NCI-H345 (cell line): ENCODE measurements at places on chromosomes 11 and 22.

- DNase-seq, result no peak
Observed at GRCh38 chr11:130150790-130151189, 8.8 kb upstream of the ST14 start.

GRCh38 chr11:64084951-64085710, 49.4 kb downstream of the FLRT1 start:
- DNase-seq, result no peak

- no peak for DNase-seq
Observed at GRCh38 chr11:124646148-124646547, 23.5 kb downstream of the TBRG1 start.

DNA sequence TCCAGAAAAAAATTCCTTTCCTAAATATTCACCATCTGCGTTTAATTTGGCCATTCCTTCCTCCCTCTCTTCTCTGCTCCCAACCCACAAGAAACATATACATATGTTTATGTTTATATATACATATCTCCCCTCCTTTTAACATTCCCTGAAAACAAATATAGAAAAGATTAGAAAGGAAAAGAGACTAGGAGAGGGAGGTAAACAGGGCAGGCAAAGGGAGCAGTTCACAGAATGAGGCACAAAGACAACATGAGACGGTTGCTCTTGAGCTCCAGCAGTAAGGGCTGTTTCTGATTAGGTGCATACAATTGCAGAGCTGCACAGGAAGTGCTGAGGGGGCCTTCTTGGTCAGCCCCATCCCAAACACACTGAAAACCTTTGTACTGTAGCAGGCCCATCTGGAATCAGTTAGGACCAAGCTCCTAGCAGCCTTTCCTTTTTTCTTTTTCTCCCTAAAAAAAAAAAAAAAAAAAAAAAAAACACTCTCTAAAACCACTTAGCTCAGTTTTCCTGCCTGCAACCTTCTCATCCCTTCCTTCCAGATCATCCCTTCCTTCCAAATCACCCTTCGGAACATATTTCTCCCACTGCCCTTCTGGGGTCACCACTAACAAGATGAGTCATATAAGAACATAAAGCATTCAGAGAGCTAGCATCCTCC, 57.0 kb downstream of the RBFOX2 start:
- DNase-seq, result peak; percentile 4

DNA sequence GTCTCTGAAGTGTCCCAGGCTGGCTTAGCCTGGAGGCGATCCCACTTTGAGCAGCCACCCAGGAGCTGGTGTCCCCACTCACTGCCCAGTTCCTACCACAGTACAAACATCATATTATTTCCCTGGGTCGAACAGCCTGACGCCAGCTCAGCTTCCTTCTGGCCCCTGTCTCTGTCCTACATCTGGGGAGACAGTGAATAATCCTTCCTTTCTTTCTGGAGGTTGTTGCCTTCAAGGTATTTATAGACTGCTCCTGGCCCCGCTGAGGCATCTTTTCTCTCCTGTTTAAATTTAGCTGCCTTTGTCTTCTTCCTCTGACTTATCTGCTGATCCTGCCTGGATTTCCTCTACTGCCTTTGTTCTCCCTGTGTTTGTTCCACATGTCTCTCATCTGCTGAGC, 56.8 kb upstream of the LRRC55 start:
- no peak for DNase-seq

- no peak for DNase-seq
Observed at GRCh38 chr22:27283714-27284113, 517.8 kb downstream of the MN1 start.

- no peak for DNase-seq
Observed at GRCh38 chr11:34627197-34627596, 6.3 kb downstream of the EHF start.

DNA sequence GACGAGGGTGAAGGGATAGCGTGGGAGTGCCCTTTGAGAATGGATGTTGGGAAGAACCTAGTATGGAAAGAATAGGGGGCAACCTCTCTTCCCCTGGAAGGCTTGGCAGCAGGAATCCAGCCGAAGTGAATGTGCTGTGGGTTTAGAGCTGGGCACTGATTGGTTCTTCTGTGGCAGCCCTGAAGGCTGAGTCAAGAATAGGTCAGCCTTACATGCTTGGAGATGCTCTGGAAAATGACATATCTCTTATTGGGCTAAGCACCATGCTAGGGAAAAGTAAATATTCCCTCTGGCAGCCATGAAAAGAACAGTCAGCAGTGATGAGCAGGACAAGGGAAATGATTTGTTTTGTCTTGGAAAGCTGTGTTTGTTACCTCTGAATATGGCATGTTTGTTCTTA, 149.5 kb downstream of the COMMD9 start:
- no peak for DNase-seq

DNA sequence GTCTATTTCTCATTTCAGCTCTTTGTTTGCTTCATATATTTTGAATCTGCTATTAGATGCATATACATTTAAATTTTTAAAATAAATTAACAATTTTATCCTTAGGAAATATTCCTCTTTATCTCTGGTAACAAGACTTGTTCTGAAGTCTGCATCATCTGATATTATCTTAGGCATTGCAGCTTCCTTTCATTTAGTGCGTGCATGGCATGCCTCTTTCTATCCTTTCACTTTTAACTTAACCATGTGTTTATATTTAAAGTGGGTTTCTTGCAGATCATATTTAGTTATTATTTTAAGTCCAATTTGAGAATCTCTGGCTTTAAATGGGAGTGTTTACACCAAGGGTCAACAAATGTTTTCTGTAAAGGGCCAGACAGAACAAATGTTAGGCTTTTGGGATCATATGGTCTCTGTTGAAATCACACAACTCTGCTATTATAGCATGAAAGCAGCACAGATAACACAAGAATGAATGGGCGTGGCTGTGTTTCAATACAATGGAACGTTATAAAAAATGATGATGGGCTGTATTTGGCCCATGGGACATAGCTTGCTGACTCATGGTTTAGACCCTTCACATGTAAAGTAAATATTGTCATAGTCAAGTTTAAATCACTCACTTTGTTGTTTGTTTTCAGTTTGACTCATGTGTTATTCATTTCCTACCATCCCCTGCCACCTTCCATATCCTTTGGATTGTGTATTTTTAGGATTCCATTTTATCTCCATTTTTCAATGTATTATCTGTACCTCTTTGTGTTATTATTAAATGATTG, 83.9 kb upstream of the SNX19 start:
- DNase-seq, result no peak

GRCh38 chr22:49512487-49513165, 315.0 kb downstream of the BRD1 start:
- no peak for DNase-seq

- DNase-seq, result no peak
Observed at GRCh38 chr11:73159297-73159696, 17.2 kb upstream of the FCHSD2 start.

DNA sequence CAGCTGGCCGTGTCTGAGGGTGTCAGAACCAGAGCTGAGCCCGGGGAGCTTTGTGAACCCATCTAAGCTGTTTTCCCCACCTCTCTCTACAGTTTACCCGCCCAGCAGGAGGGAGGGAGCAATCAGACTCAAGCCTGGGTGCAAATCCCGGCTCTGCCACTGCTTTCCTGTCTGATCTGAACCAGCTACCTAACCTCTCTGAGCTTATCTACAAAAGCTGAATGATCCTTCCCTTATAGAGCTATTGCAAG, 252 bp downstream of the APOL2 start:
- peak; percentile 42 for DNase-seq

DNA sequence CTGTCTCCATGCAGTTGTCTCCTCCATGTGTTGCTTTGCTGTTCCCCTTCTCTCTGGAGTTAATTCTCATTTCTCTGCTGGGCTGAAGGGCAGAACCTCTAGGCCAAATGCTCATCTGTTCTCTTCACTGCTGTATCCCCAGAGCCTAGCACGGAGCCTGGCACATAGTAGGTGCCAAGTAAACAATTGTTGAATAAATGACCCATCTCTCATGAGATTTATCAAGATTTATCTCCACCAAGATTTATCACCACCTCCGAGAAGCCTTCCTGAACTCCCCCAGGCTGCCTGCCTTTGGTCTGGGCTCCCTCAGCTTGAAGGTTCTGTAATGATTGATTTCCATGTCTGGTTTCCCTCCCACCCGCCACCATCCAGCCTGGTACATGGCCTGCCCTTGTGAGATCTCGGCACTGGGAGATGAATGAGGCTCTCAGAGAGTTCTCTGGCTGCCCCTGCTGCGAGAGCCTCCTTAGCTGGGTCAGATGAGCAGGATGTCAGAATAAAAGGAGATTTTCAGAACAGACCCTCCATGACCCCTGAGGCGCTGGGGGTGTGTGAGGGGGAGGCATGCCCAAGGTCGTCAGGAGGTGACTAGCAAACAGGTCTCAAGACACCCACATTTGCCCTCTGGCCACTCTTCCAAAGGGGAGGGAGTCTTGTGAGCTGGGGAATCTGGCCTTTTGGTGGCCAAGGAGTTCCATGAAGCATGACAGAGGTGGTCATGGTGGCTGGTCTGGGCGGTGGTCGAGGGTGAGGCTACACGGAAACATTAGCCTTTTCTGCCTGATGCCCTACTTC, 2.4 kb upstream of the GDPD5 start:
- DNase-seq, result no peak

DNA sequence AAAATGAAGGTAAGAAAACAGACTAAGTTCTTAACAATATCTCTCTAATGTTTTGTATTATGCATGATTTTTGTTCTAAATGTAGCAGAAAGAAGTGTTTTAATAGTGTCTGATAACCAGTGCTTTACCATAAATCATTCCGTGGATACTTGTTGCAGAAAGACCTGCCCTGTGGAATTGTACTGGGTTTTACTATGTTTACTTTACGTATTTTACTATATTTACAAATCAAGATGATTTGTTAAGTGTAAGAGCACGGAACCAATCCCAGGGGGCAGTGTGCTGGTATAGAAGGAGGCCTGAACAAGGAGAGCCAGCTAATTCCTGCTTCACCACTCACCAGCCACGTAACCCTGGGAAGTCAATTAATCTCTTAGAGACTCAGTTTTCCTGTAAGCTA, 1.4 kb downstream of the HTR3B start:
- DNase-seq, result peak; percentile 15

GRCh38 chr11:74015919-74016684, 7.2 kb upstream of the UCP3 start:
- no peak for DNase-seq

- no peak for DNase-seq
Observed at GRCh38 chr11:108601150-108601549, 7.6 kb upstream of the EXPH5 start.

- DNase-seq, result no peak
Observed at GRCh38 chr11:126358763-126359160, 3.3 kb downstream of the ST3GAL4 start.

- DNase-seq, result no peak
Observed at GRCh38 chr11:12172493-12173013, 62.2 kb downstream of the MICAL2 start.

- DNase-seq, result no peak
Observed at GRCh38 chr11:12775955-12776354, 101.7 kb downstream of the TEAD1 start.

- DNase-seq, result peak; percentile 30
Observed at GRCh38 chr11:62497132-62497801, 49.3 kb downstream of the AHNAK start.

DNA sequence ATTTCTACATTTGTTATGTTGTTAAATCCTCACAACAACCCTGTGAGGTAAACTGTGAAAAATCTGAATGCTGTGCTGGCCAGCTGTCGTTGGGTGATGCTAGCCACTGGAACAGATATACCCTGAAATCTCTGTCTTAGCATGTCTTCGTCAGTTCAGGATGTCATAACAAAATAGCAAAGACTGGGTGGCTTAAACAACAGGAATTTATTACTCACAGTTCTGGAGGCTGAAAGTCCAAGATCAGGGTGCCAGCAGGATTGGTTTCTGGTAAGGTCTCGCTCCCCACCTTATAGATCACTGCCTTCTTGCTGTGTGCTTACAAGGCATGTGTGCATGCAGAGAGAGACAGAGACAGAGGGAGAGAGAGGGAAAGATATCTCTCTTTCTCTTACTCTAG, 211.7 kb downstream of the C11orf91 start:
- no peak for DNase-seq

DNA sequence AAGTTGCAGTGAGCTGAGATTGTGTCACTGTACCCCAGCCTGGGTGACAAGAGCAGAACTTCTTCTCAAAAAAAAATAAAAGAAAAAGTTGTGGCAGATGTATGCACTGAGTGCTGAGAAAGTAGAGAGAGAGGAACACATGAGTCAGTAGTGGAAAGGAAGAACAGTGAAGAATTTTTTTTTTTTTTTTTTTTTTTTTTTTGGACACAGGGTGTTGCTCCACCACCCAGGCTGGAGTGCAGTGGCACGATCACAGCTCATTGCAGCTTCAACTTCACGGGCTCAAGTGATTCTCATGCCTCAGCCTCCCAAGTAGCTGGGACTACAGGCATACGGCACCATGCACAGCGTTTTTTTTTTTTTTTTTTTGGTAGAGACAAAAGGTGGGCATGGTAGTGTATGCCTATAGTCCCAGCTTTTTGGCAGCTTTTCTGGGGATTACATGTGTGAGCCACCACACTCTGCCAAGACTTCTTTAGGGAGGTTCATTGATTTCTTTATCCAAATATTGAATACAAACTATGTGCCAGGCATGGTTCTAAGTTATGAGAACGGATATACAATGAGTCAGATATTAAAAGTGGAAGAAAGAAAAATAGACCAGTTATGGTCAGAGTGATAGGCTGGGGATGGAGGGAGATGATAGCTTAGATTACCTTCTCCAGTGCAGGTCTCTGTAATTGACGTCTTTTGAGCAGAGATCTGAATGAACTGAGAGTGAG, 62.0 kb downstream of the YAP1 start:
- DNase-seq, result no peak

DNA sequence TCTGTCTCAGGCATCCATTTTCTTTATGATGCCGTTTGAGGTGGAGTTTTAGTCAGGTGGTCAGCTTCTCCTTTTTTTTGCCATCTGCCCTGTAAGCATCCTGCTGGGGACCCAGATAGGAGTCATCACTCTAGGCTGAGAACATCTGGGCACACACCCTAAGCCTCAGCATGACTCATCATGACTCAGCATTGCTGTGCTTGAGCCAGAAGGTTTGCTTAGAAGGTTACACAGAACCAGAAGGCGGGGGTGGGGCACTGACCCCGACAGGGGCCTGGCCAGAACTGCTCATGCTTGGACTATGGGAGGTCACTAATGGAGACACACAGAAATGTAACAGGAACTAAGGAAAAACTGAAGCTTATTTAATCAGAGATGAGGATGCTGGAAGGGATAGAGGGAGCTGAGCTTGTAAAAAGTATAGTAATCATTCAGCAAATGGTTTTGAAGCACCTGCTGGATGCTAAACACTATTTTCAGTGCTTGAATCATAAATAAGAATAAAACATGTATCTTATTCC, 10.9 kb upstream of the HBE1 start:
- DNase-seq, result peak; percentile 21

- no peak for DNase-seq
Observed at GRCh38 chr11:32062540-32062939, 28.3 kb upstream of the RCN1 start.
